Hepatocyte (in vitro differentiated cells): ENCODE measurements at places on chromosomes 7 and 10. TPM values are rescaled to one million over a fixed set of nuclear protein-coding genes. Genes with fewer than 3 reads are reported as not detected.

DNA sequence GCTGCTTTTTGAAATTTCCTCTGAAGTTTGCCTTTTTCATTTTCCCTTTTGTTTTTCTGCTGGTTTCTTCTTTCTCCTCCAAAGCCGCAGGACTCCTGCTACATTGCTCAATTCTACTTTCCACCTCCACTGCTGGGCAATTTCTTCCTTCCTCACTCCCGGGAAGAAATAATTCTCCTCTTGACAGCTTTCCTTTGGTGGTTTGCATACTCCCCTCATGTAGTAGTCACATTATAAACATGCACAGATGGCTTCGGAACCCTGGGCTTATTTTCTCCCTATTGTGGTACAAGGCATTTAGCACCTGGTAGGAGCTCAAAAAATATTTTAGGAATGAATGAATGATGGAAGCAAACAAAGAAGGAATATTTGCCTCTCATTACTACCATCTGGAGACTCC, 977.2 kb downstream of the LRMDA start:
- DNase-seq, result no peak

DNA sequence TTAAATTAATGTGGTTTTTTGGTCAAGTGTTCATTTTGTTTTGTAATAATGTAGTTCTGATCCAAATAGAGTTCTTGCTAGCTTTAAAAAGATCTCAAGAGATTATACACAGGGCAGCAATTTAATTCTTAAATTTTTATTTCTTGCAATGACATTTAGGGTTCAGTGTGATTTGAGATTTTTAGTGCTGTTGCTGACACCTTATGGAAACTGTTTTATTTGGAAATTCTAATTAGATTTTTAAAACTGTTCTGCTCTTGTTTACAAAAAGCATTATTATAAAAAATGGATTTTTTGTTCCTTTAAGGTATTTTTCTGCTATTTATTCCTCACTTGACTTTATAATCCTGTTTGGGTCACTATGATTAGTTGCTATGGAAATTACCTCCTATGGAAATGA, 72.1 kb downstream of the RTKN2 start:
- DNase-seq, result no peak

DNA sequence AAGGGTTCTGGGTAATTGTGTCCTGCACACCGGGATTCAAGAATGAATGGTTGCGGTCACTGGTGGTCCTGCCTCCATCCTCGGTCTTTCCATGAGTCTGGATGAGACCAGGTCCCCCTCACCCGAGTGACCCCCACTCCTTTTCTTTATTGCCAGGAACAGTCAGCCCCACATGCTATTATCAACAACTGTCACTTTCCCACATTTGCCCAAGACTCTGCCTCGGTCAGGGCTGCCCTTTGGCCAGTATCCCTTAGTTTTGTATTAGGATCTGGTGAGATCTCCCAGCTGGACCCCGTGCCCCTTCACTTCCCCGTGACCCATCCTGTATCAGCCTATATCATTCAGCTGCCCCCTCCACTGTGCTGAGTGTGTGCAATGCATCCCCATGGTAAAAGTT, 288.3 kb downstream of the ADARB2 start:
- DNase-seq, result no peak

- DNase-seq, result no peak
These were observed 34.3 kb downstream of the SRPK2 start for GRCh38 chr7:105354383-105354782.

DNA sequence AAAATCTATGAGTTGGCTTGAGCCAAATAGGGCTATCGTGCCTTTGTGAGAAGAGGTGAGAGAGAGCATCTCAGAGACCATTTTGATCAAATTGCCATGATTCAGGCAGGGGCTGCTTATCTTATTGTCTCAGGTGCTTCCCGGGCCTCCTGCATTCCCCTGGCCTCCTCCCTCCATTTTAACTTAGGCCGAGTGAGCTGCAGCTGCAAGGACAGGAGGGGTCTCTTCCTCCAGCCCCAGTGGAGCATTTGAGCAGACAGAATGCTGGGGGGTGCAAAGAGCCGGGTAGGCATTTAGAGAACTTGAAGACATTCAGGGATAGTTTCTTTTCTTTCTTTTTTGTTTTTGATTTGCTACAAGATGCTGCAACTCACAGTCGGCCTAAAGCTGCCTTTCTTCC, 59.0 kb downstream of the BUB3 start:
- no peak for DNase-seq

DNA sequence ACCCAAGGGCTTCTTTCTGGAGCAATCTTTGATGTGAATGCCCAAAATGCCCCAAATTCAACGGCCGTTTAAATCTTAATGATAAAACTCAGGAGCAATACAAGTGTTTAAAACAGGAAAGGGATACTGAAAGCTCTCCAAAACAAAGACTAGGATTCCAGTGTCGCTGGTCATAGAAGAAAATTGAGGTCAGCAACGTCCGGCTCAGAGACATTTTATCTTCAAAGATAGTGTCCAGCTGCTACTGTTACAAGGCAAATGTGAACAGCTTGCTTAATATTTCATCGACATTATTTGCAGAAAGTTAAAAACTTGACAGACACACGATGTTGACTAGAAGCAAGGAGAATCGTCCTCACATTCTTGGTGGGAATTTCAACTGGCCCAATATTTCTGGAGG, 15.4 kb upstream of the CTBP2 start:
- no peak for DNase-seq

DNA sequence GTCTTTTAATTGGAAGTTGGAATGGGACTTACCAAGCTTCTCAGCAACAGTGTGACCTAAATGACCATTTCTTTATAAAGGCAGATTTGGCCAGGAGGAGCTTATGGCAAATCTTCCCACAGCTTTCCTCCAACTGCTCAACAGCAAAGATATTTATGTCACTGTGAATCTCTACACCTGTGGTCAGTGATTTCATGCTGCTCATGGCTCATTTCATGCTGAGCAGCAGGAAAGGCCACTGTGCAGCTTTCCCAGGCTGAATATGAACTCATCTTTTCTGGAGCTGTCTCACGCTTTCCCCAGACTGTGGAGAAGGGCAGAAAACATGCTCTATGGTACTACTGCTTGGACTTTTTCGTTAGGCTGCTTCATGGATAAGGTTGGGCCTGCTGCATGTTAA, 29.8 kb downstream of the CALCR start:
- no peak for DNase-seq

GRCh38 chr7:151704960-151705635, 171.8 kb downstream of the PRKAG2 start:
- no peak for DNase-seq

GRCh38 chr7:28800150-28800549, 158.0 kb downstream of the TRIL start:
- DNase-seq, result no peak

GRCh38 chr10:116000151-116000842, 272.7 kb downstream of the GFRA1 start:
- DNase-seq, result peak; percentile 23

CYP2C8 gene
- 3.7 and 4.1 TPM in 2 replicates for total RNA-seq

ECHDC3 gene
- total RNA-seq, result 14.8 and 16.1 TPM in 2 replicates

NEBL gene
- 8.5 and 12.3 TPM in 2 replicates for total RNA-seq

GLUD1 gene
- 695 and 698 TPM in 2 replicates for total RNA-seq

UCMA gene
- total RNA-seq, result not detected in 2 replicates

POLR1F gene
- total RNA-seq, result 14.4 and 18.8 TPM in 2 replicates

CHN2 gene
- total RNA-seq, result 8.7 and 20.7 TPM in 2 replicates

IL2RA gene
- total RNA-seq, result not detected in 2 replicates

COL1A2 gene
- 1,011 and 1,836 TPM in 2 replicates for total RNA-seq

SPDYE8 gene
- 0.07 TPM in 1 of 2 replicates, not detected in the other for total RNA-seq
